NCI-H510A (cell line): ENCODE measurements at places on chromosomes 11 and 22.

- DNase-seq, result no peak
Observed at GRCh38 chr22:26885441-26886261, 228.3 kb downstream of the MIAT start.

GRCh38 chr11:94786264-94787126 is 18.3 kb downstream of the AMOTL1 start:
- no peak for DNase-seq

- DNase-seq, result no peak
Observed at GRCh38 chr11:122714004-122714403, 58.5 kb downstream of the UBASH3B start.

DNA sequence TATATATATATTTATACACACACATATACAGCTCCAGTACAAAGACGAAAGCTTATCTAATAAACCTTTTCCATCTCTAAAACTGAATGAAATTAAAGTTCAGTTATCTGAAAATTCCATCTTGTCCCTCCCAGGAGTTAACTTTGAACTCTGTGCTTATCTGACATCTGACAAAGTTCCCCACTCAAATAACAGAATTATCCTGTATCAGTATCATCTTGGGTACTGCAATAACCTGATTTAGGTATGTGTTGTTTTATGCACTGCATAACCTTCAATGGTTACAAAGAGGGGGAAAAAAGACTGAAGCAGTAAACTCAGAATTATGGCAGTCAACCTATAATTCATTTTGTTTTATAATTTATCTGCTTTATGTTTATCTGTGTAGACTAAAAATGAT is 96.6 kb downstream of the SGSM3 start:
- DNase-seq, result no peak

DNA sequence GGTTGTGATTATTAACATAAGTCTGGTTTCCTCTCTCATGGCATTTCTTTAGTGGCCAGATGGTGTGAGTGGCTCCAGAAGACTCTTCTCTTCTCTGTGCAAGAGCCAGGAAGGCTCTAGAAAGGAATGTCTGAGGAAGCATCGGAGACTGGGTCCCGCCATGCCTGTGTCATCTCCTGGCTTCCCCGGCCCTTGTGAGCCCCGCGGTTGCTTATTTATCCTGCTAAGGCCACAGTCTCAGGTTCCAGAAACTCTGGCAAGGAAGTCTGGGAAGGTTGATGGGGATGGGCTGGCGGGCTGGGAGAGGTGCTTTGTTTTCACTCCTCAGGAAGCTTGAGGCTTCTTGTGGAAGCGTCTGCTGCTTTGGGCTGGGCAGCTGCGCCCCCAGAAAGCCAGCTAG is 18.9 kb downstream of the BCR start:
- no peak for DNase-seq

- no peak for DNase-seq
Observed at GRCh38 chr11:2415171-2415570, 14.6 kb downstream of the TSSC4 start.

DNA sequence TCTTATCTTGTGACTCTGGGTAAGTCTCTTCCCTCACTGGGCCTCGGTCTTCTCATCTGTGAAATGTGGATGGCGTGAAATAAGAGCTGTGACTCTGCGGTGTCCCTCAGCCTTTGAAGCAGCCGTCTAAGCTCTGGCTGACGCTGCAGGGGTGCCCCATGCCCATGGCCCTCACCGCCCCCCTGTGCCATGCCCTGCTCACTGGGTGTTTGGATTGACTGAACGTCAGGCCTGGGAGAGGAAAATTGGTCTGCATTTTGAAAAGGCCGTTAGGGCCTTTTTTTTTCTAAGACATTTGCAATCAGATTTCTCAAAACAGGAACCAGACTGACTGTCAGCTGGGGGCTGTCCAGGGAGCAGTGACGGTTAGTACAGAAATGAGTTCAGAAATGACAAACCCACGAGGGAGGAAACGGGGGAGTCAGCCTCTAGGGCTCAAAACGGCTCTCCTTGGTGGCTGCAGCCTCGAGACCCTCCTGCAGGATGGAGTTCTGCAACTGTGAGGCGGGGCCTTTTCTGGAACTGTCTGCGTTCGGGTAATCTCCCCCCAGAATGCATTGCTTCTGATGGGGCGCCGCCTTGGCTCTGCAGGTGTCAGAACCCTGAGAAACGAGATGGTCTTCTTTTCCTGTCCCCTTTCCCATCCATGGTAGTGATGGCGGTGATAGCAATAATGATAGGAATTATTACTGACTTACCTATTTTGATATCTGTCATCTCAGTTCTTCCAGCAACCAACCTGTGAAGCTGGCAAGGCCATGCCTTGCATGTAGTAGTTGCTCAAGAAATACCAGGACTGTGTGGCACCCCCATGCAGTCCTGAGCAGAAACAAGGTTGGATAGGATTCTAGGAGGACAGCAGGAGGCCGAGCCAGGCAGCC is 2.0 kb downstream of the GRK2 start:
- no peak for DNase-seq

DNA sequence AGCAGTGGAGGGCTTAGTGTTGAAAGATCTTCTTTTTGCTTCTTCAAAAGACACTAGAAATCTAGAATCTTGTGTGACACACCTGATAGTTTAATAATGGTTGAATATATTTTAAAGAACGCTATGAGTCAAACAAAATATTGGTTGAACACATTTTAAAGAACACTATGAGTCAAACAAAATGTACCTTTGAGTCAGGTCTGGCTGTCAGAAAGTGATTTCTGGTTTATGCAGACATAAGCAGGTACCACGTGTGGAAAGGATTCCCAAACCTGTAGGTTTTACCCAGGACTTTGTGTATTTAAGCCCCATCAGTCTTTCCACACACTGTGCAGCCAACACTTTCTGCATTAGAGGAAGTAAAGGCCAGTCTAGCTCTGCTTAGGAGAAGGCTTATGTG is 366.7 kb upstream of the TENM4 start:
- no peak for DNase-seq

GRCh38 chr11:7495882-7496551 is 10.7 kb downstream of the OLFML1 start:
- no peak for DNase-seq

- no peak for DNase-seq
Observed at GRCh38 chr22:40453671-40454070, 83.3 kb downstream of the SGSM3 start.

DNA sequence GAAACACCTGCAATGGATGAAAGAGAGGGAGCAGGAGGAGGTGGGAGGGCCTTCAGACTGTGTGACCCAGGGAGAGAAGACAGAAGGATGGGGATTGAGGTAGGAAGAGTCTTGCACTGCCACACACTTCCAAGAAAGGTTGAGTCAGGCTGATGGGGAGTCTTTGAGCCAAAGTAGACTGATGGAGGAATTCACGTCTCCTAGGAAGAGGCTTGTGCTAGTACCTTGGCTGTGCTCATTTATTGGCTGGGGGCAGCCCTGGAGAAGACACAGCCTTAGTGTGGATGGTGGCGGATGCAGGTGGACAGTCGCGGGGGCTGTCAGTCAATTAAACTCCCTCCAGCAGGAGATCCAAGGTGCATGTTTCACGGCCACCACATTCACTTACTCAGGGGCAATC is 16.2 kb upstream of the ACCSL start:
- DNase-seq, result no peak

DNA sequence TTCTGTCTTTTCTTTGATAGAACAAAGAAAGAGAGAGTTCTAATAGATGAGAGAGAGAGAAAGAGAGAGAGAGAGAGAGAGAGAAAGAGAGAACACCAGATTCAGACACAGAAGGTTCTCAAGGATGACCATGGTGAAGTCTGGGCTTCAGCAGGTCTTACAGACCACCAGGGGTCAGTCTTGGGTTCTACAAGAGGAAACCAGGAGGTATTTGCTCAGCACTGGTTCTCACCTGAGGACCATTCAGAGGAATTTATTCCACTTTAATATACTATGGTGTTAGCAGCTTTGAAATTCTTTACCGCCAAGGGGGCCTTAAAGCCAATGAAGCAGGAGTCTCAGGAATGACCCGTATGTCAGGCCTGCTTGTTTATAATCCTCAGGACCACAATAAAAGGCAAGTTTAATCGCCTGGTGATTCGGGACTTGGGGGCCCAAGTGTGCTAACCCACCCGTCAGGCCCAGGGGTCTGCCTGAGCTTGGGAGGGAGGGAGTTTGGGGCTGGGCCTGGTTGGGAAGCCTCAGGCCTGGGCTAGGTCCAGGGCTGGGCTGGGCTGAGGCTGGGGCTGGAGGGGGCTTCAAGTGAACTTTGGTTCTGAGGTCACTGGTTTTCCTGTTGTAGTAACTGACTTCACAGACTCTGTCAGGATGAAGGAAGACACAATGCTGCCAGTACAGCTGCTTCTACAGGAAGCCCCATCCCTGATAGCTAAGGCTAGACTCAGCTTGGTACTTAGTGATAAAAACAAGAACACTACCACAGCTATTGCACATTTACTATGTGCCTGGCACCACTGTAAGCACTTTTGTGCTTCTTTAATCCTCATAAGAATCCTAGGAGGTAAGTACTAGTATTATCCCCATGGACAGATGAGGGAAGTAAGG is 179.2 kb upstream of the ZBED5 start:
- peak; percentile 53 for DNase-seq

DNA sequence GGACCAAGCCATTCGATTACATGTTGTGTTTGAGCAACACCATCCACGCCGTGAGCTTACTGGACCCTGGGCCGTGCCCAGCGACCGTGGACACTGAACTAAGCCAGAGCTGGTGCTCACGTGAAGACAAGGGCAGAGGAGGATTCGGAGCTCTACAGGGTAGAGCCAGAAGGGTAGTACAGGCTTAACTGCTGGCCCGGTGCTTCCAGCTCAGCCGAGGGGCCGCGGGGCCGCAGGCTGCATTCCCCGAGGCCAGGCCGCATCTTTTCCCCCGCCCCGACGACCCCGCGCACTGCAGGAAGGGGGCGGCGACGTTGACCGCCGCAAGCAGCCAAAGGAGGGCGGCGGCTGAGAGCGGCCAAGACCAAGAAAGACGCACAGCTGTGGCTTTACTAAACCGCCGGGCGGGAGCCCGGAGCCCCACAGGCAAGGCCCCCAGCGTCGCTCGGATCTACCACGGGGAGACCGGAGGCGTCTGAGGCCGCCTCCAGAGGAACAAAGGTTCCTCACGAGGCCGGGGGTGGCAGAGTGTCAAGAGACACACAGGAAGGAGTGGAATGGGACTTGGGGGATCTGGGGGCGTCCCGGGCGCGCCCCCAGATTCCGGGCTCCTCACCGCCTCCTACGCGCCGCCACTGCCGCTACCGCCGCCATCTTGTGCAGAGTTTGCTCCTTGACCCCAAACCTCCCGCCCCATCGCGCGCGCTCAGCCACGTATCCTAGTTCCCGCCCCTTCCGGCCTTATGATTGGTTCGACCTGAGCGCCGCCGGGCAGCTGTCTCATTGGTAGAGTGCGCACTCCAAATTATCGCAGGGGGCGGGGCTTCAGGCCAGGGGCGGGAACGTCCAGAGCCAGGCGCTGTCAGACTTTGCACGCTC is at the start of gene GANAB:
Gene GANAB, minus strand, starts transcription at position 668 of the 879 bp plus-strand sequence. Its CDS starts 14 bp downstream, at position 654.
- peak; percentile 98 for DNase-seq

GRCh38 chr11:89516496-89516895 is 25.3 kb upstream of the NOX4 start:
- DNase-seq, result no peak

DNA sequence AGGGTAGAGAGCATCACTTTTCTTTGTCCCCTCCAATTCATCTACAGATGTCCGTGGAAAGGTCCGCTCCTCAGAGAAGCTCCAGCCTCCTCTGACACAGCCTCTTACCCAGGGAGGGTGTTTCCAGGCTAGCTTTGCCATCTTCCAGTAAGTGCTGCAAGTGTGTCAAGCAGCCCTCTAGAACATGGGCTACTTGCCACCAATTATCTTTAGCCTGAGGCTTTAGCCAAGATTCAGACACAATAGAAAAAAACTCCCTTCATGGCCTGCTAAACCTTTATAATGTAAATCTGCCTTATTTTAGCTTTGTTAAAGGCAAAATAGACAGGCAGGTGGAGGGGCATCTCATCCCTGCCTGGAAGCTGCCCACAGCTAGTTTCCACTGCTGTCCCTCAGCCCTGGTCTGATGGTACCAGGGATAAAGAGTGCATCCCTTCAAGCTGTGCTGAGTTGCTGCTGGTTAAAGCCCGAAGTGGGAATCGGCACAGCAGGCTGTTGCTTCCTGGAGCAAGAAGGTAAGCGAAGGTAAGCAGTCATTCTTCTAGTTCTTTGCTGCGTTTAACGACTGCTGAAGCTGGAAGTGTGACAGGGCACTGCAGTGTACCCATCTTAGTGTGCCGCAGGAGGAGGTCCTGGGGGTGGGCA is 190.1 kb upstream of the E2F8 start:
- DNase-seq, result no peak

DNA sequence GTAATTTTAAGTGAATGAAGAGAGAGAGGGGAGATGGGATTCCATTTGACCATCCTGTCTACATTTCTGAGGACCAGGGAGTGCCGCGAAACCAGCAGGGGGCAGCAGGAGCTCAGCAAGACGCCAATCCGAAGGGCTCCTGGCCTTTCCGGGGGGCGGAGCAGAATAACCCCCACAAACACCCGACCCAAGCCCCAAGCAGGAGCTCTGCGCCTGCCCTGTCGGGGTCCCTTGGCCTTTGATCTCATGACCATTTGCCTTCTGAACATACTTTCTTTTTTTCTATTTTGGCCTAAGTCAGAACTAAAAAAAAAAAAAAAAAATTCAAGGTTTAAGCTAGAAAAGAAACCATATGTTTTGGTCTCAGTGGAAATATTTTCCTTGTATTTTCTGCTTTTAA is 21.9 kb upstream of the SCN2B start:
- DNase-seq, result peak; percentile 19

- DNase-seq, result no peak
Observed at GRCh38 chr11:133019545-133020371, 512.5 kb downstream of the OPCML start.

GRCh38 chr11:32213223-32213622 is 122.3 kb downstream of the RCN1 start:
- DNase-seq, result no peak

DNA sequence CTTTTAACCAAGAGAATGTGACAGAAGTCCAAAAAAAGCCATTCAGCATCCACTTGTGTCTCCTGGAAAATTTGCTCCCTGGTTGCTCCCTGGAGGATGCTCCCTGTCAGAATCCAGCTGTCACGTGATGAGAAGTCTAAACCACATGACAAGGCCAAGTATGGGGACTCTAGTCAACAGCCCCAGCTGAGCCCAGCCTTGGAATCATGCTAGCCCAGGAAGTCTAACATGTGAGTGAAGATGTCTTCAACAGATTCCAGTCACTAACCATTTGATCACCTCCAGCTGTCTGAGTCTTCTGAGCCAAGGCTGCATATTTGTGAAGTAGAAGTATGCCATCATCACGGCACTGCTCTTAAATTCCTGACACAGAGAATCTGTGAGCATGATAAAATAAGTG is 4.2 kb downstream of the OR56B4 start:
- no peak for DNase-seq

- peak; percentile 47 for DNase-seq
Observed at GRCh38 chr11:117180661-117181585, 2.4 kb downstream of the SIDT2 start.

GRCh38 chr11:110000031-110000502 is 93.1 kb upstream of the ZC3H12C start:
- no peak for DNase-seq
